Heart right ventricle (tissue), 16 donors: ENCODE measurements at places on chromosomes 4 and X. TPM values are rescaled to one million over a fixed set of nuclear protein-coding genes. Genes with fewer than 3 reads are reported as not detected.

GRCh38 chr4:42523066-42523718, 125.9 kb downstream of the SHISA3 start:
- no peak for DNase-seq

GRCh38 chr4:112818594-112818965, 181.6 kb downstream of the LARP7 start:
- no peak for DNase-seq

DNA sequence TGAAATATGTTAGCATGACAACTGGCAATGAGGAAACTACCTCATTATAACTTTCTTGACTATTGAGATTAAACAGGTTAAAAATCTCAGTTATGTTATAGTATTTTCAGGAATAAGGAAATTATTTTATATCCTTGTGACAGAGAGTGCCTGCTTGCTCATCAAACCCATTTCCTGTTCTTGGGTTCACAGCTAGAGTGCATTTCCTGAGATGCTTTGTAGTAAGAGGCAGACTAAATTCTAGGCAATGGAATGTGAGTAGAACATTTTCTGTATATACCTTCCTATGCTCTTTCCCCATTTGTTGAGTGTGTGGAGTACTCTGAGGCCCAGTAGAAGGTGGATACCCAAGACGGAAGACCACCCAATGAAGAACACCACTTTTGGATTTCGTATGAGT, 96.9 kb upstream of the CASK start:
- no peak for DNase-seq

DNA sequence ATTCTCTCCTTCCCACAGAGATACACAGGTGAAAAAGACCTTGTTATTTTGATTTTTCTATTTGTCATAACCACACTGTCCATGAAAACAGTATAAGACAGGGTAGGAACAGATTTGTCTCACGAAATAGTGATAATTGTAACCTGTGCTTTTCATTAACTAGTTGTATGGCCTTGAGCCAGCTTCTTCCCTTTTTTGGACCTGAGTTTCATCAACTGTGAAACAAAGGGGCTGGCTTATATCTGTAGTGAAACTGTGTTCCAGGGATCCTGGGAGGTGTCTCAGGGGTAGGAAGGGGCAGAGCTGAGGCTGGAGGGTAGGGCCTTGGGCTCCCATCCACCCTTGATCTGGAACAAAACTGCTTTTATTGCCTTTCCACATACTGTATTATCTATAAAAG, 50.9 kb downstream of the MED28 start:
- DNase-seq = no peak

GRCh38 chrX:153409414-153410101, 1.7 kb upstream of the ZFP92 start:
- DNase-seq = no peak

GRCh38 chr4:139589336-139590018, 33.5 kb upstream of the SETD7 start:
- DNase-seq = no peak

GRCh38 chr4:41442810-41443209, 95.1 kb upstream of the LIMCH1 start:
- DNase-seq = no peak

DNA sequence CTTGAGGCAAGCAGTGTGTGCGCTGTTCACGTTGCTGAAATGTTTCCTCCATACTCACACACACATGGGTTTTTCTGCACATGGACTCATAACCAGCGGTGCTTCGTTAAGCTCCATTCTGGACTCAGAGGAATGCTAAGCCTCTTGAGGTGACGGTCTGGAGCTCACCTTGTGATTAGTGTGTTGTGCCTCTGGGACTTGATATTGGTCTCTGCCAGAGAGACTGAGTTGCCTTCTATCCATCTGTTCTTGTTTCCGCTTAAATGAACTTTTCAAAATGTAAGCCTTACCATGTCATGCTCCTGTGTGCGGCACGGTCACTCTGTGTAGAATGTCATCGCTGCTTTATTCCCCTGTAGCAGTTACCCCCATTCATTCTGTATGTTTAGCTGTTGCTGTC, 42.5 kb downstream of the ADD1 start:
- DNase-seq = no peak

- DNase-seq = no peak
Observed at GRCh38 chr4:74104145-74104544, 5.2 kb upstream of the CXCL2 start.

- DNase-seq = no peak
Observed at GRCh38 chr4:10022346-10023049, 1.2 kb upstream of the SLC2A9 start.

- no peak for DNase-seq
Observed at GRCh38 chr4:81811562-81812293, 340.0 kb upstream of the RASGEF1B start.

TMEM165 gene
- 31.5 TPM for total RNA-seq

NAT8L gene
- total RNA-seq = 0.87 TPM
